ENCODE measurements at places on chromosomes 5 and 9.
A peak's percentile ranks its signal among the peaks of the same experiment; 100 is the strongest.

GRCh38 chr5:23064710-23065109, 211.6 kb upstream of the CDH12 start:
- no peak for DNase-seq

DNA sequence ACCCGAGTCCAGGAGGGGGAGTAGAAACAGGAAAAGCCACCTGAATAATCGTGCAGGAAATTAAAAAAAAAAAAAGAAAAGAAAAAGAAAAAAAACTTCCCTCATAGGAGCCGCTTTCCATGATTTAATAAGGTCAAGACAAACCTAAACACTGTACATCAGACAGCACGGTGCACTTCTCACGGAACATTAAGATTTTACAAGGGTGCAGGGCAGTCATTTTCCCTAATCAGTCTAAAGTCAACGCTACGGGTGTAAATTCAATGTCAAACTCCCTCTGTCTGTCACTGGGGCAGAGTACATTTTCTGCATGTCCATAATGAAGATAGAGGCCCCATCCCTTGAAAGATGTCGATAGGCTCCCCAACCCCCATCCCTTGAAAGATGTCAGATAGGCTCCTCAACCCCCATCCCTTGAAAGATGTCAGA, 139.7 kb downstream of the TSSK1B start:
- no peak for DNase-seq

DNA sequence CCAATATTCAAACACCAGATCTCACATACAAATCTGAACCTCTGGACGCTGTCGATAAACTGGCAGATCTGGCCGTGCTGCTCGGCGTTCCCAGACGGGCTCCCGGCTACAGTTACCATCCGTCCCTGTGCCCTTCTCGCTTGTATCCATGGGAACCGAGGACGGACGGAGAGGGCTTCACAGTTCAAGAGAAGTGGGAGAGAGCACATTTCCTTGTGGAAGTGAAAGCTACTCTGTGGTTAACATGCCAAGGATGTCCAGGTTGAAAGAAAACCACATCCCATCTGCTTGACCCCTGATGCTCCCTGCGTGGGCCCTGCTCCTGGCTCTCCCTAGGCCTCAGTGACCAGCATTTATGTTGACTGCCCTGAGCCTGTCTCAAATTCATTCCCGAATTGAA, 6.3 kb upstream of the DBN1 start:
- DNase-seq: no peak

GRCh38 chr5:2143646-2144353, 261.1 kb upstream of the IRX4 start:
- DNase-seq: no peak

DNA sequence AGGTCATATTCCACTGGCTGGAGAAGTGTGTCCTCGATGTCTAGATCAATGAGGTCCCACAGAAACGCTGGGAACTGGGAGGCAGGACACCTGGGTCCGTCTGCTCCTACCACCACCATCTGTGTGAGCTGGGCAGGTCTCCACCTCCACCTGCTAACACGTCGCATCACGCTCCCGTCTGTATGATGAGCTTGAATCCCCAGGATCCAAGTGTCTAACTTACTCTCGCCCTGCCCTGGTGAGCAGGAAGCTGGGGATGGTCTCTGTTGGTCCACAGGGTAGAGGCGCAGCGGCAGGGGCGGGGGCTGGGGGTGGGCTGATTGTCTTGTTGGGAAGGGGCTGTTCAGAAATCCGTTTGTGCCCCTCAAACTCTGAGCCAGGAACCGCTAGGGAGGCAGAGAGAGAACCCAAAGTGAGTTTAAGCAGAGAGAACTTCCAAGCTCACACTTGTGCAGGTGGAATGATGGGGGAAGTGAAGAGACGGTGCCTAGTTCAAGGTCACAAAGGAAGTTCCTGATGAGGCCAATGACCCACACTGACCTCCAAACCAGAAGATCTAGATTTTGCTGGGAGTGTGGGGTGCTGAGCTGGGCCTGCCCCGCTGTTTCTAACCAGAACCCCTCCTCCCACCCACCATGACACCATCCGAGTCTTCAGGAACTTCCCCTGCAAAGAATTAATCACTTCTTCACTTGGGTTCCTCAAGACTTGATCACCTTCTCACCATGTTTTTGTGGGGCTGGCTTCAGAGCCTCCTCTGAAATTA, 21.1 kb downstream of the ORM2 start:
- no peak for DNase-seq

GRCh38 chr5:67528953-67529352, 332.4 kb upstream of the CD180 start:
- no peak for DNase-seq

- DNase-seq: peak; percentile 6
Observed at GRCh38 chr9:21481470-21482056, 550 bp downstream of the IFNE start.

DNA sequence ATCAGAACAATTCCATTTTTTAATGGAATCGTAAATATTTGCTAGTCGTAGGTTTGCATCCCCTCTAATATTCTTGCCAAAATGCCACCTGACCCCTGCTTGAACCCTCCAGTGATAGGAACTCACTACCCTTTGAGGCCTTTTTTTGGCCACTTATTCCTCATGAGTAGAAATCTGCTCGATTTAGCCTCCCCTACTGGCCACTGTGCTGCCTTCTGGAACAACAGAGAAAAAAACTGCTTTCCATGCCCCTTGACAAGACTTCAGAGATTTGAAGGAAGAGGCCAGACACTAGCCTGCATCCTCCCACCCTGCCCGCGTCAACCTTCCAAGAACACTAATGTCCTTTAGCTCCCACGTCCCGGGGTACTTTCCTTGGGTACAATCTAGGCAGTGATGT, 4.1 kb downstream of the CCDC69 start:
- no peak for DNase-seq
